GM10248 (cell line): ENCODE measurements at places on chromosomes 7 and 10.

- DNase-seq = no peak
These were observed 686.9 kb downstream of the AUTS2 start for GRCh38 chr7:70285187-70285586.

DNA sequence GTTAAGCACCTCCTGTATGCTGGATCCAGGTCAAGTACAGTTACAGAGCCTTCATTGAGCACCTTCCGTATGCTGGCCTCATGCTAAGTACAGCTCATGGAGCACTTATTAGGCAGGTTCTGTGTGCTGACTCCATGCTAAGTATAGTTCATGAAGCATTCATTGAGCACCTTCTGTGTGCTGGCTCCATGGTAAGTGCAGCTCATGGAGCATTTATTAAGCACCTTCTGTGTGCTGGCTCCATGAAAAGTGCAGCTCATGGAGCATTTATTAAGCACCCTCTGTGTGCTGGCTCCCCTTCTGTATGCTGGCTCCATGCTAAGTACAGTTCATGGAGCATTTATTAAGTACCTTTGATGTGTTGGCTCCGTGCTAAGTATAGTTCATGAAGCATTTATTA lies 30.5 kb downstream of the MMD2 start:
- DNase-seq = no peak

- DNase-seq = peak; percentile 53
These were observed 179.2 kb upstream of the MBL2 start for GRCh38 chr10:52951824-52952223.

- no peak for DNase-seq
These were observed 6.3 kb upstream of the CTBP2 start for GRCh38 chr10:125166658-125167057.

DNA sequence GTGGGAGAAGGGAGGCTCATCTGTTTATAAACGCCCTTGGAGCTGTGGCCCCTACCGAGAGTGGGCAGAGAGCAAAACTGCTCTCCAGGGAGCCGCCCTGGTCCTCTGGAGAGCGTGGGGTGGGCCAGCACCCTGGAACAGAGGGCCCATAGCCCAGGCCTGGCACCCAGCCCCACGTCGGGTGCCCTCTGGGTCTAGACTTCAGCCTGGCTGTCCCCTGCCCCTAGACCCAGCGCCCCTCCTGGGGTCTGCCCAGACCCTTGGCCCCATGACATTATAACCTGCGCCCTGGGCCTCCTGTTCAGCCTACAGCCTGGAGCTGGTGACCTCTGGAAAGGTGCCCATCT lies 24.7 kb downstream of the GET4 start:
- DNase-seq = no peak

DNA sequence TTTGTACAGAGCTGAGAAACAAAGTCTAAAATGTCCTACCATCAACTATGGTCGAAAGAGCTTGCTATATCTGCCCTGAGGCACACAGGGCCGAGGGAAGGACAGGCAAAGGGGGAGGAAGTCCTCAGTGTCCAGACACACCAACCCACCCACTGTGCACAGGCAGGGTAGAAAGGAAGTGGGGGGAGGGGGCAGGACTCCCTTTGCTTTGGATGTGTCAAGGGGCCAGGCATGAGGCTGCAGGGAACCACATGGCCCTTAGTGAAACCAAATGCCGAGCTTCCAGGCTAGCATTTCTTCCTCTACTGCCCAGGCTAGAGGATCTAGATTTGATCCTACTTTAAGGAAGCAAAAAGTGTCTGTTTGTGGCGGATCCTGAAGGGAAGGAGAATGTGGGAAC lies 28.6 kb downstream of the KCNH2 start:
- no peak for DNase-seq

- DNase-seq = no peak
These were observed 54.7 kb upstream of the ANTXRL start for GRCh38 chr10:46232084-46232483.

GRCh38 chr10:43137717-43138020 lies 576 bp upstream of the CSGALNACT2 start:
- DNase-seq = no peak

DNA sequence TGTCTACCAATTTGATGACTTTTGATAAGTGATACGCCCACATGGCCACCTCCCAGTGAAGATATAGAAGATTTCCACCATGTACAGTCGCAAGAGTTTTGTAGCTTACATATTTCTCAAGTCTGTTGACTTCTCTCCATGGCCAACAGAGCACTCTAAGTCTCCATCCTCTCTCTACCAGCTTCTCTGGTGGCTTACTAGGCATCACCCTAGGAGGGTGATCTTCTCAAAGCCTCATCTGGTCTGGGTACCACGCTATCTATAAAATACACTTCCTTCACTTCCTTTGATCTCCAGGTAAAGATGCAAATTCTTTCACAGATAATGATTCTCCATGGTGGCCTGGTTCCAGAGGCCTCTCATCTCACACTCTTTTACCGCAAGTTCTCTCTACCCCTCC lies 49.9 kb downstream of the CALN1 start:
- DNase-seq = no peak

DNA sequence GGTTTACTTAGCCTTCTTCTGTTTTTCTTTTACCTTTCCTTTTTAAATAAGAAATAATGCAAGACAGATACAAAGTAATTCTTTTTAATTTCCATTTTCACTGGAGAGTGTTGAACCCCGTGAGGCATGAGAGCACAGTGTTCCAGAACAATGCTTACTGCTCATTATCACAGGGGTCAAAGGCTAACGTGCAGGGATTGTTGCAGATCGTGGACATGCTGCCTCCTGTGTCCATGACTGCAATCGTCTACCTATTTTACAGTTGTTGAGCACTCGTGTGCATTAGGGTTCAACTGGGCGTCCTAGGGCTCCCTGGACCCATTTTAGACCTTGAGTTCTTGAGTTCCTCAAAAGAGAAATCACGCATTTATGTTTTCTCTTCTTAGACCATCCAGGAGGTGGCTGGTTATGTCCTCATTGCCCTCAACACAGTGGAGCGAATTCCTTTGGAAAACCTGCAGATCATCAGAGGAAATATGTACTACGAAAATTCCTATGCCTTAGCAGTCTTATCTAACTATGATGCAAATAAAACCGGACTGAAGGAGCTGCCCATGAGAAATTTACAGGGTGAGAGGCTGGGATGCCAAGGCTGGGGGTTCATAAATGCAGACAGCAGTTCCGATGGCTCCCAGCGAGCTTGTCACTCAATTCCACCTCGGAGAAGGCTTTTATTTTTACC lies 124.2 kb downstream of the EGFR start:
- DNase-seq = no peak

GRCh38 chr7:68756986-68757495 lies 841.2 kb upstream of the AUTS2 start:
- DNase-seq = no peak

DNA sequence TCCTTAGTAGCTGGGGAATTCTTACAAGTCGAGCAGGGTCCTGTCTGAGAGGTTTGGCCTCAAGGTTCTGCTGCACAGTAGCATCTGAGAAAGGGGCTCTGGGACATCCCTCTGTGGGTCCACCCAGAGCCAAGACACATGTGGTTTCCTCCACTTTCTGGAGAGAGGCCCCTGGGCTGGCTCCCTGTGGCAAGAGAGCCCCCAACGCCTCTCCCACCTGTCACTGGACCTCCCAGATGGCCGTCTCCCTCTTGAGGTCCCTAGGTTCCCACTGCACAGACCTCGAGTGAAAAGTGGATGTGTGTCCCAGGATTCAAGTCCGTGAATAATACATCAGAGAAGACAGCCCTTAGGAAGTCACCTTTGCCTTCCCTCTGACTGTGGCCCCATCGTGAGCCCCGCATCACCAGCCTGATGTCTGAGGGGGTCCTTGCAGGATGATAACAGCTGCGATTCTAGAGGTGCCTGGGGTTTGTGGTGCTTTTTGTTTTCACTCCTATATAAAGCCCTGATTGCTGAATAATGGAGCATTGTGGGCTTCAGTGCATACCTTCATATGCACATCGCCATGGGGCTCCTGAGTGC lies 319.0 kb downstream of the GLRX3 start:
- no peak for DNase-seq

DNA sequence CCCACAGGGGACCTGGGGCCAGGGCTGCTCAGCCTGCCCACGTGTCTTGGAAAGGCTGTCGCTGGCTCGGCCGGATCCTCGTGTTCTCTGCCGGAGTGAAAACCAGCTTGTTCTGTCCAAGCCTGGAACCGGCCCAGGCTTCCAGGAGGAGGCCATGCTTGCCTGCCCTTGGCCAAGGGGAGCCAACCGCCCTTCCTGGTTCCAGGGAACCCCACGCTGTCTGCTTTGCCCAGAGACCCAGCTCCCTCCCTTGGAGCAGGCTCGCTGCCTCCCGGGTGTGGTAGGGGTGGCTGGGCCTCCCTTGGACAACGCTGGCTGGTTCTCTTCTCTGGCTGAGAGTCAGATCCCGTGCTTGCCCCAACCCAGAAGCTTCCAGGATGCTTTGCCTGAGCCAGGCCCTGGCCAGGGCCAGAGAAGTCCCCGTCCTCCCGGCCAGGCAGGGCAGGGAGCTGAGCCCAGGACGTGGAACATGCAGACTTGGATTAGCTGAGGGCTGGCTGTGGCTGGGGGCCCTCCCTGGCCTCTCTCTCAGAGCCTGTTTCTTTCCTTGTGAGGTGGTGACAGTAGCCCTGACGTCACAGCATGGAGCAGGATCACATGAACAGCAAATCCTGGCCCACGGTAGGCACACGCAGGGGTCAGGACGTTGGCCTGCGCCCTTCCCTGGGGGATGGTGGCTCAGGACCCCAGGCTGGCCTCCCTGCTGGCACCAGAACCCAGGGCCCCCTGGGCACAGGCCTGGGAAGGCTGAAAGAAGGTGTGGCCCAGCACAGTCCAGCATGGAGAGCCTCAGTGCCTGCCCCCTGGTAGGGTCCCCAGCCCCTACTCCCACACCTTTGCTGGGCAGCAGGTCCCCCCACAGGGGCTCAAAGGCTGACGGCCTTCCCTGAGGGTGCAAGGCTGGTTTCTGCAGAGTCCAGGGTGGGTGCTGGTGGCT lies 67.5 kb downstream of the PWWP2B start:
- no peak for DNase-seq

DNA sequence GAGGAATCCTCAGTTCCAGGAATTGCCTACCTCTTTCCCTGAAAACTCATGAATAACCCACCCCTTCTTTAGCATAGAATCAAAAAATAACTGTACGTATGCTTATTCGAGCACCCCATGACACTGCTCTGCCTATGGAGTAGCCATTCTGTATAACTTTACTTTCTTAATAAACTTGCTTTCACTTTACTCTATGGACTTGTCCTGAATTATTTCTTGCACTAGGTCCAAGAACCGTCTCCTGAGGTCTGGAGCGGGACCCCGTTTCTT lies 11.1 kb downstream of the CCL24 start:
- DNase-seq = no peak

GRCh38 chr7:90176195-90176594 lies 21.9 kb downstream of the STEAP1 start:
- DNase-seq = no peak

GRCh38 chr7:55188590-55189138 lies 169.8 kb downstream of the EGFR start:
- DNase-seq = no peak

- DNase-seq = no peak
These were observed 59.8 kb downstream of the LHPP start for GRCh38 chr10:124521429-124521871.

DNA sequence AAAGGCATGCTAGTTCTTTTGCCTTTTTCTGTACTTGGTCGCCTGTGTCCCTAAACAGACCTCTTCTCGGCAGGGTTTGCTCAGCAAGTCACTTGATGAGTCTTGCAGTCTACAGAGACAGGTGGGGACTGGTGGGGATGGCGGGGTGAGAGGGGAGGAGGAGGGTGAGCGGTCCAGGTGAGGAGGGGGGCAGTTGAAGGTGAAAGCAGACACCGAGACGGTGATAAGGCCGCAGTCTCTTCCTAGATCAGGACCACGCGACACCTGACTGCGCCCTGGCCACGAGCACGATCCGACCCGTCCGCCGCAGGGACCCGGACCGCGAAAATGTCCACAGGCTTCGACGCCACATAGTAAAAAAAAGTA lies 566 bp downstream of the ASNS start:
- no peak for DNase-seq

- DNase-seq = no peak
These were observed 128.6 kb downstream of the SKIDA1 start for GRCh38 chr10:21396889-21397288.

DNA sequence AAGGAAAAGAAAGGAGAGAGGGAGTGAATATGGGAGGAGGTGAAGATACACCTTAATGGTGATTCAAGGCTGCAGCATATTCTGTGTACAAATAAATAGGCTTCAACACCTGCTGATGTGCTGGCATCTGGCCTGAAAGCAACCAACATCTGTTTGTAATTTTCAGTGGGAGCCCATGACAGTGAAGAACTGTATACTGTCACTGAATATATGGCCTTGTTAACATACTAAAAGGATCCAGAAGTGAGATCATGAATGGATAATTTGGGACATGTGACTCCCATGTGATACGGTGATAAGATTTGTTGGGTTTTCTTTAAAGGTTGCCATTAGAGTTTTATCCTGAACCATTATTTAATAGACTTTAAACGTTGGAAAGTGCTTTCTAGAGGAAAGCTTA lies 459.3 kb downstream of the CNTNAP2 start:
- DNase-seq = no peak

GRCh38 chr7:130219871-130220270 lies 12.2 kb downstream of the SSMEM1 start:
- DNase-seq = no peak

- no peak for DNase-seq
These were observed 61.1 kb upstream of the NPSR1 start for GRCh38 chr7:34596887-34597286.

GRCh38 chr10:84996580-84996979 lies 668.2 kb downstream of the CCSER2 start:
- DNase-seq = no peak

DNA sequence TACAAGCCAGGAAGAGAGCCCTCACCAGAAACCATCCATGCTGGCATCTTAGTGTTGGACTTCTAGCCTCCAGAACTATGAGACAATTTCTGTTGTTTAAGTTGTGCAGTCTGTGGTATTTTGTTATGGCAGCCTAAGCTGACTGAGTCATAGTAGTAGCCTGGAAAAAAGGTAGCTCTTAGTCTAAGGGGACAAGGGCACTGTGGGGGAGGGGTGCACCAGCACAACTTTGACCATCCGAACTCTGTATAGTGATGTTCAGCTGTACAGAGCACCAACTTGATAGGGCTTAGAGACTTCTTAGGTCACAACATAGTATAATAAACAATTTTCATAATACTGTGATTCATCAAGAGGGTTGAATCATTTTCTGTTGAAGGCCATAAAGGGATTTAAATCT lies 14.3 kb downstream of the EIF4EBP2 start:
- DNase-seq = no peak

DNA sequence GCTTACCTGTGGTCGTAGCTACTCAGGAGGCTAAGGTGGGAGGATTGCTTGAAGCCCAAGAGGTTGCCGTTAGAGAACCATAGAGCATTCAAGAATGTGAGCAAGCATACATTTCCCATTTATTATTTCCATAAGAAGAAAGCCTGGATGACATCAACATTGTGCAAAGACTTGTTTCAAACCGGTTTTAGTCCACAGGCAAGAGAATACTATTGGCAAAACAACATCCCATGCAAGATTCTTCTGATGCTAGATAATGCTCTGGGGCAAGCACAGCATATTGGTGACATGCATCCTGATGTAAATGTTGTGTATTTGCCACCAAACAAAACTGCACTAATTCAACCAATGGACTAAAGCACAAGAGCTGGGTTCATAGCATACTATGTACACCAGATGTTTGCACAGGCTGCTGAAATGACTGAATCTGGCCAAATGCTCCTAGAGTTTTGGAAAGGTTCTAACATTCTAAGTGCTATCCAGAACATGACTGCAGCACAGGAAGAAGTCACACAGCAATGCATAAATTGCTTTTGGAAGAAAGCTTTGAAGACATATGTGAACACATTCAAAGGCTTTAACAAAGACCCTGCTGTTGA lies 42.6 kb downstream of the OTUD1 start:
- no peak for DNase-seq

- DNase-seq = no peak
These were observed 99.0 kb downstream of the UBE2H start for GRCh38 chr7:129853661-129854268.
